LNCaP clone FGC (cell line): ENCODE measurements at places on chromosomes 3 and 15.

DNA sequence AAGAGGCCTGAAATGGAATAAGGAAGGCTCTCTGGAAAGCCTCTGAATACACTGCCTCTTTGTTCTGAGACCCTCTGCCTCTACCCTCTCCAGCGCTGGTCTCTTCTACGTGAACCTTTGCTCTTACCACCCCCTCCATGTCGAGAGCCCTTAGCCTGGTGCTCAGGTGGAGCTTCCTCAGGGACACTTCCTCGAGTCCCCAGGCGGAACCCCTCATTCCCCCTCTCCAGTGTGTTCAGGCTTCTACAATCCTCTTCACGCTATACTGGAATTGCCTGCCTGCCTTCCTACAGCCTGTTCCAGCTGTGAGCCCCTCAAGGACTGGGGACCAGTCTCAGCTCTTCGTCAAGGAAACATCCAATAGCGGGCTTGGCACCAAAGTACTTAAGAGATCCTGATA, 7.4 kb downstream of the STIMATE start:
- no peak for DNase-seq

DNA sequence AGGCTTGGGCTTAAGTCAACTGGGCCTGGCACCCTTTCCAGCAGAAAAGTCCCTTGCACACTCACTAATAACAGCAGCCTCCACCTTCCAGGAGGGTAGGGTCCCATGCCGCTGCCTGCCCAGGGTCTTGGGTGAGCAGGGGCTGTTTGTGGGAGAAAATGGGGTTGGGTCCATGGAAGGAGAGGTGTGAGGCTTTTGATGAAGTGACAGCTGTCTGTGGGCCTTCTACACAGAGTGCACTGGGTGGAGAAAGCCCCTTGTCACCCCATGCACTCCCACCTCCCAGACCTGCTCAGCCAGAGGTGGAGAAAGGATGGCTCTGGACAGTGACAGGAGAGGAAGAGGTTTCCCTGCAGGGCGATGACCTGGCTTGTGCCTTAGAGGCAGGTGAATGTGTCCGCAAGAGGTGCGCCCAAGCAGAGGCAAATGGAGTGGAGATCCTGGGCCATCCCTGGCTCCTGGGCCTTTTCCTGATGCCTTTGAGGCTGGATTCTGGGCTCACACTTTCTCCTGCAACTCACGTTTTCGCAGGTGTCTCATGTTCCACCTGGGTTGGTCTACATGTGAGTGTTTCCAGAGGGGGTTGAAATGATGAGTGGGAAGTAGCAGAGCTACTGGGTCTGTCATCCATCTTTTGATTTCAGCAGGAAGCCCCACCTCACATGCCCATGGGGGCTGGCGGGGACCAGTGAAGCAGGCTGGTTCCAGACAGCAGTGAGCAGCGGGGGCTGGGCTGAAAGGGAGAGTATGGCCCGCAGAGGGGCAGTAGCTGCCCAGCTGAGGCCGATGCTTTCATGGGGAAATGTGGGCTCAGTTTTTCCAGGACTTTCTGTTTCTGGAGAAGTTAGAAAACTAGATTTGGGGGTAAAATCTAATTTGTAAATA, 85.2 kb upstream of the PRR23E start:
- DNase-seq = no peak

DNA sequence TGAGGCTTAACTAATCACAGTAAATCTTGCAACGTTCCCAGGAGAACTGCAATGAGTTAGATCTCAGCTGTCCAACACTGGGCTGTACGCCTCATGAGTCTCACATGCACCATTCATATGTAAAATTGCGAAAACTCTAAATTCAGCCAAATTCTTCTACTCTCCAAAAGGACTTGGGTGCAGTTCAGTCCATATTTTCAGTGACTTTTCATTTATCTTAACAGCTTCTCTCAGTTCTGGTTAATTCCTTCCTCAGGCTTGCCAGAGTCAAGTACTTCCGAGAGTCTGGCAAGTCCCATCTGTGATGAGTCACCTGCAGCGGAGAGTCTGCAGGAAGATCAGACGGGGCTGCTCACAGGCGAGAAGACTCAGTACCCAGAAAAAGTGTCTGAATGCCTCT, 11.5 kb downstream of the CCDC80 start:
- no peak for DNase-seq

DNA sequence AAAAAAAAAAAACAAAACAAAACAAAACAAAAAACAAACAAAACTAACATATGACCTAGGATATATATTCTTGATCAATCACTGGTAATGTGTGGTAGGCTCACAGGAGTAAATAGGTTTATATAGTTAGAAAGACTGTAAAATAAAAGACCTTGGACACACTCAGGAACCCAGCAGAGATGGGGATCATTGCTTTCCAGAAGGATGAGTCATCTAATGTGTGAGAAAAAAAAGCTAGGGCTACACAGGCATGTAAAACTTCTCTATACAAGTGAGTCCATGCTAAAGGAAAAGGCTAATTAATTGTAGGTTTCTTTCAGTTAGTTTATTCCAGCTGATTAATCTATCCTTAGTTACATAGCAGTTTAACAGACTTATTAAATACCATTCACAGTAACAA, 710.3 kb upstream of the ARPP21 start:
- DNase-seq = no peak

DNA sequence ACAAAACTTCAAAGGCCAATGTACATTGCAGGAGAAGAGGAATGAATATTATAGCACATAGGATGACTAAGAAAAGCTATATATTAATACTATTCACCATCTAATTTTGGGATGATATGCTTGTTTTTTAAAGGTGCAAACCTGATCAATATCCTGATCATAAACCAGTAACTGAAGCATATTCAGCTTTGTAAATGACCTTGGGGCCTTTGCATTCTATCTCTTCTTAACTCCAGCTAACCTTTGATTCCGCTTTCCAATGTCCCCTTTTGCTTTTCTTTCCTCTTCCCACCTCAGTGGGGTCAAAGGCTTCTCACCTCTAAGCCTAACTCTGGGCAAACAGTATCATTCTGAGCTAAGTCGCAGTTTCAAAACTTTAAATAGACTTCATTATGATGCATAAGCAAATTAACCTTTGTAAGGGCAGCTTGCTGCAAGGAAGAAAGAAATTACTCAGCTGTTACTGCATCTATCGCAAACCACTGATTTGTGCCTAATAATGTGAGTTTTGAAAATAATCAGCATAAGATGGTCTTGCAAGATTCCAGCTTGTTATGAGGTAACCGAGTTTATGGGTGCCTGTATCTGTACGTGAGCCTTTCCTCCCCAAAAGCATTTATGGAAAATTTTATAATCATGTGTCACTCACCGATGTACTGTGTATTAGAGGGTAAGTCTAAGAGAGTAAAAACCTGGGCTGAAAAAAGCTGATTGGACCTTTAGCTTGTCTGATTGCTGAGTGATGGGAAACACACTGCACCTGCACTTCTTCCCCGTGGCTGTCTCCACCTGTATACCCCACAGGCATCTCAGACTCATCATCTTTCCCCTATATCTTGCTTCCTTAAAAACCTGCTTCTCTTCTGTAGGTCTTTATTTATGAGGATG, 116.8 kb downstream of the TPRG1 start:
- no peak for DNase-seq

DNA sequence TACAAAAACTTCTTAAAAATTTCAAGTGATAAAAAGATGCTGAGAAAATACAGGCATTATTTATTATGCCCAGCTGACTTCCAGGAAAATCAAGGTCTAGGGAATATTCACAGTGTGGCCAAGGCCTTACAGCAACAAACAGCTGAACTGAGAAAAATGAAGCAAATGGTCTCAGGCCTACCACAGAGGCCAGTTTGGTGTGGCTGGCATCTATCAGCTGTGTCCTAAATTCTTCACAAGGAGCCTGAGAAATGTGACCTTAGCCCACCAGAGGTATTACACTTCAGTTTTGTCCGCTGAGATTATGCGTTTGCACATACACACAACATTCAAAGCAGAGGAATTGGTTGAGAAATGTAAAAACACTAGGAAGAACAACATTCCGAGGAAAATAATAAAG, 77.4 kb downstream of the ANP32A start:
- DNase-seq = no peak

- DNase-seq = no peak
Measured at GRCh38 chr3:15120986-15121385, 22.0 kb upstream of the RBSN start.
